Bladder microvascular endothelial cell (primary cell): ENCODE measurements at places on chromosomes 11 and 22. TPM values are rescaled to one million over a fixed set of nuclear protein-coding genes. Genes with fewer than 3 reads are reported as not detected.

TMEM191B gene
- total RNA-seq, result 2.4 TPM in 1 of 2 replicates, not detected in the other

CRYAB gene
- 0.81 and 1.0 TPM in 2 replicates for total RNA-seq

MTMR3 gene
- 17.2 and 41.7 TPM in 2 replicates for total RNA-seq

SYT9 gene
- total RNA-seq, result under 0.01 and 1.6 TPM in 2 replicates

PATE2 gene
- 0.16 TPM in 1 of 2 replicates, not detected in the other for total RNA-seq

SLC22A12 gene
- total RNA-seq, result not detected in 2 replicates

GRAMD1B gene
- 1.9 and 2.0 TPM in 2 replicates for total RNA-seq

DEFB131B gene
- total RNA-seq, result not detected in 2 replicates

RIN1 gene
- total RNA-seq, result 2.9 and 4.0 TPM in 2 replicates

SPDYC gene
- total RNA-seq, result not detected in 2 replicates

ANO9 gene
- 0.32 and 5.7 TPM in 2 replicates for total RNA-seq

FAT3 gene
- 0.49 and 1.1 TPM in 2 replicates for total RNA-seq

SCO2 gene
- 1.8 and 5.8 TPM in 2 replicates for total RNA-seq

CABP2 gene
- not detected in 2 replicates for total RNA-seq

ACR gene
- total RNA-seq, result 0.16 and 0.69 TPM in 2 replicates

TUBA8 gene
- 0.32 and 1.0 TPM in 2 replicates for total RNA-seq

KIAA1671 gene
- 25.1 and 35.9 TPM in 2 replicates for total RNA-seq

RASGRP2 gene
- total RNA-seq, result 0.49 and 1.2 TPM in 2 replicates

APOL4 gene
- 1.1 and 6.0 TPM in 2 replicates for total RNA-seq

ROBO4 gene
- total RNA-seq, result 204 and 396 TPM in 2 replicates

PNPLA3 gene
- 0.49 and 1.7 TPM in 2 replicates for total RNA-seq

OPCML gene
- total RNA-seq, result 0.31 TPM in 1 of 2 replicates, not detected in the other

RAPSN gene
- total RNA-seq, result 0.25 and 0.32 TPM in 2 replicates

CCDC81 gene
- total RNA-seq, result 0.32 and 1.3 TPM in 2 replicates

CHRM4 gene
- 0.16 and 0.25 TPM in 2 replicates for total RNA-seq

TMEM45B gene
- total RNA-seq, result 0.16 and 1.6 TPM in 2 replicates

OR4D5 gene
- not detected in 2 replicates for total RNA-seq

GGT1 gene
- total RNA-seq, result 0.97 and 1.7 TPM in 2 replicates

CCS gene
- 28.1 and 29.3 TPM in 2 replicates for total RNA-seq

MPPED2 gene
- 0.31 TPM in 1 of 2 replicates, not detected in the other for total RNA-seq

AMPD3 gene
- total RNA-seq, result 1.1 and 3.1 TPM in 2 replicates

PISD gene
- 20.7 and 46.0 TPM in 2 replicates for total RNA-seq

POU2AF1 gene
- not detected in 2 replicates for total RNA-seq

ASCL2 gene
- not detected in 2 replicates for total RNA-seq

RFPL3 gene
- total RNA-seq, result not detected in 2 replicates

RAG2 gene
- total RNA-seq, result not detected in 2 replicates

MS4A7 gene
- not detected in 2 replicates for total RNA-seq

CCDC117 gene
- total RNA-seq, result 10.4 and 23.7 TPM in 2 replicates

CRYBA4 gene
- not detected in 2 replicates for total RNA-seq

PIWIL4 gene
- 0.32 and 0.76 TPM in 2 replicates for total RNA-seq

PTGDR2 gene
- total RNA-seq, result 0.06 TPM in 1 of 2 replicates, not detected in the other

MS4A3 gene
- total RNA-seq, result not detected in 2 replicates

MFRP gene
- total RNA-seq, result under 0.01 TPM in 1 of 2 replicates, not detected in the other

MRGPRX4 gene
- 0.57 TPM in 1 of 2 replicates, not detected in the other for total RNA-seq

HBG1 gene
- not detected in 2 replicates for total RNA-seq

TEX54 gene
- total RNA-seq, result not detected in 2 replicates

GDPD4 gene
- total RNA-seq, result not detected in 2 replicates

MYO7A gene
- 1.9 and 3.7 TPM in 2 replicates for total RNA-seq

BBOX1 gene
- not detected in 2 replicates for total RNA-seq

MTNR1B gene
- not detected in 2 replicates for total RNA-seq

SYNGR1 gene
- 0.49 and 1.5 TPM in 2 replicates for total RNA-seq
